ENCODE measurements at places on chromosomes 16 and 17.

DNA sequence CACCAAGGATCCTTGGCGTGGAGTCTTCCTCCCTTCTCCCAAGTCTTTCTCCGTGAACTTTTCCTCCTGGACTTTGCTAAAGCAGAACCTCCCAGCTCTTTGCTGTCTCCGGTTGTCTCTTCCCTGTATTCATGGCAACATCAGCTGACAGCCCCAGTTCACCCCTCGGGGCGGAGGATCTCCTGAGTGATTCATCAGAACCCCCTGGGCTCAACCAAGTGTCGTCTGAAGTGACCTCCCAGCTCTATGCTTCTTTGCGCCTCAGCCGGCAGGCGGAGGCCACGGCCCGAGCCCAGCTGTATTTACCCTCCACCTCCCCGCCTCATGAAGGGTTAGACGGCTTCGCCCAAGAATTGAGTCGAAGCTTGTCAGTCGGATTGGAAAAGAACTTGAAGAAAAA lies 943 bp downstream of the CNTROB start:
- peak; percentile 34 for DNase-seq

GRCh38 chr16:16059160-16059559 lies 109.7 kb downstream of the ABCC1 start:
- no peak for DNase-seq

- no peak for DNase-seq
These were observed 40.1 kb downstream of the HIC1 start for GRCh38 chr17:2094891-2095535.

GRCh38 chr17:22507823-22508222 lies 815.5 kb downstream of the KCNJ18 start:
- no peak for DNase-seq

GRCh38 chr16:89921131-89921701 lies 1.9 kb upstream of the TUBB3 start:
- no peak for DNase-seq

- no peak for DNase-seq
These were observed 12.7 kb upstream of the CRHR1 start for GRCh38 chr17:45771271-45771959.

DNA sequence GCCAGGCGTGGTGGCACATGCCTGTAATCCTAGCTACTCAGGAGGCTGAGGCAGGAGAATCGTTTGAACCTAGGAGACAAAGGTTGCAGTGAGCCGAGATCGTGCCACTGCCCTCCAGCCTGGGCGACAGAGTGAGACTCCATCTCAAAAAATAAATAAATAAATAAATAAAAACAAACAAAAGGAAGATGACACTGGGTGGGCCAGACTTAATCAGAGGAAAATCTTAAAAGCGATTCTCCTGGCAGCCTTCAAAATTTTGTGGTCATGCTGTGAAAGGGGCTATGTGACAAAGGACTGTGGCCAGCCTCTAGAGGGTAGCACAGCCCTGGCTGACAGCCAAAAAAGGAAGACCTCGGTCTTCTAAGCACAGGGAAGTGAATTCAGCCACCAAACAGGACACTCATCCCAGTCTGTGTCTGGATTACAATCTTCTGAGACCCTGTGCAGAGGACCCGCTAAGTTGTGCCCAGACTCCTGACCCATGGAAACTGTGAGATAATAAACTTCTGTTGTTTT lies 391.1 kb downstream of the CNTNAP4 start:
- no peak for DNase-seq

DNA sequence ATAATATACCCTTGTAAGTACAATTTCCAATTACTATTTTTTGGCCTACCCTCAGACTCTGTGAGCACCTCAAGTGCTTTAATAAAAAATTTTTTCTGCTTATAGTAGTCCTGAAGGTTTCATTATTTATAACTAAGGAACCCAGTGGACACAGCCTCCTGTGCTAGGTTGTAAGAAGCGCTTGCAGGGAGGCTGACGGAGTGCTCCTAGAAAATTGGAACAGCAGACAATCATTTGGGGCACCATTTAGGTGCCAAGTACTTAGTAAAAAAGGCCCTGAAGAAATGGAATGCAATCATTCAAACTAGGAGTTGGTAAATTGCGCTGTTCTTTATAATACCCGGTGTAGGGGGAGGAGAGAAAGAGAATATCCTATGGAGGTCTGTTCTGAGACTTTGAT lies 19.8 kb downstream of the CA10 start:
- no peak for DNase-seq
